Glomerular endothelial cell (primary cell): ENCODE measurements at places on chromosomes 13 and 19.

GRCh38 chr19:45200568-45200967 lies 22.0 kb downstream of the BLOC1S3 start:
- no peak for DNase-seq

DNA sequence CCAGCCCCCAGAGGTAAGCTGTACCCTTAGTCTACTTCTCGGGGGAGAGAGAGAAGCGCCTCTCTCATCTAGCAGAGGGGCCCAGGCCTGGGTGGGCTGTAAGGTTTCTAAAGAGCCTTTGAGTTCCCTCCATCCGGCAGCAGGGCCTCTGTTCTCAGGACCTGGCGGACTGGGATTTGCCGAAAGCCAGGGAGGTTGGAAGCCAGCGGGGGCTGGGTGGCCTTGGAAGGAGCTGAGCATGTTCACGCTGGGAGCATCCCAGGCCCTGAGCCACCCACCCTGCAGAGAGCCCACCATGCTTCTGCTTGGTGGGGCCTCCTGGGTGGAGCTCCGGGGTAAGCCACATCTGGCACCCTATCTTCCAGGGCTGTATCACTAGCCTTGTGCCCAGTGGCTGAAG lies 7.8 kb downstream of the SLC7A10 start:
- DNase-seq: no peak

- DNase-seq: no peak
Observed at GRCh38 chr13:102768909-102769308, 4.7 kb downstream of the TEX30 start.

DNA sequence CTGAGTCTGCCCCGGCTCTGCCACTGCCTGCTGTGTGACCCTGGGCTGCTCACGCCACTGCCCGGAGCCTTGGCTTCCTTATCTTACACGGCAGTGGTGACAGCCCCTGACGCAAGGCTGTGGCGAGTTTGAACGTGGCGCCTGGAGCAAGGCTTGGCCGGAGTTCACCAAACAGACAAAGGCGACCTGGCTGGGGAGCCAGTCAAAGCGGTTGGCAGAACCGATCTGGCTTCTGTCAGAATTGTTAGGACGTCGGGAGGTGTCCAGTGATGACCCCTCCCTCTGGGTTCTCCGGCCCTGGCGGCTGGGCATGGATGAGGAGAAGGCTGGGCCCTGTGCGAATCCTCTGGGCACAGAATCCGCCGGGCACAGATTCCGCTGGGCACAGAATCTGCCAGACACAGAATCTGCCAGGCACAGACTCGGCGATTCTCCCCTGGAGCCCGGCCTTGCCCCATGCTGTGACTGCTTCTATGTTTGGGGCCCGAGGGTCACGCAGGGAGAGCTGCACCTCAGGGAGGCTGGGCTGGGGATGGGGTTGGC lies 11.7 kb upstream of the TMEM255B start:
- DNase-seq: no peak

DNA sequence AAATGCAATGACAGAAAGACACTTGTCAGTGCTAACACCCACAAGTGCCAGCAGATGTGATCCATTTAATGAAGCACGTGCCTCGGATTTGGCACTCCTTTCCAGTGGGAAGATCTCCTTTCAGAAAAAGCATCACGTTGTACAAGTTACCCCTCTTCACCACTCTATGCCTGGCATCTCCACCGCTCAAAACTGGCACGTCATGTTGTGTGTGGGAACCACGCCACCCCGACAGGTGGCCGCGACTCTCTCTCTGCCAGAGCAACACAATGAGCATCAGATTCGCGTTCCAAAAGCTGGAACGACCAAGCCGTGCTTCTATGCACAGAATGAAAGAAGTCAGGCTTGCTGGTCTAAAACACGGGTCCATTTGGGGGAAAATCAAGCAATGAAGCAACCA lies 24.3 kb downstream of the TMTC4 start:
- no peak for DNase-seq

- DNase-seq: no peak
Observed at GRCh38 chr13:44142540-44142867, 231.1 kb upstream of the SERP2 start.

GRCh38 chr13:22839603-22840530 lies 340.9 kb upstream of the SGCG start:
- no peak for DNase-seq

DNA sequence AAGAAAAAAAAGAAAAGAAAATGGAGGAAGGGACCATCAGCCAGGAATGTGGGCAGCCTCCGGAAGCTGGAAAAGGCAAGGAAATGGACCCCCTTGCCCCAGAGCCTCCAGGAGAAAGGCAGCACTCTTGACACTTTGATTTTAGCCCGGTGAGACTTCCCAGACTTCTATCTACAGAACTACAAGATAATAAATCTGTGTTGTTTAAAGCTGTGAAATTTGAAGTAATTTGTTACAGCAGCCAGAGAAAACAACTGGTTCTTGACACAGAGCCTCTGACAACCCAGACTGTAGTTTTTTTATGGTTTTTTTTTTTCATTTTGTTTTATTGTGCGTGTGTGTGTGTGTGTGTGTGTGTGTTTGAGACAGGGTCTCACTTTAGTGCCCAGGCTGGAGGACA lies 7.6 kb downstream of the CTU1 start:
- DNase-seq: no peak

DNA sequence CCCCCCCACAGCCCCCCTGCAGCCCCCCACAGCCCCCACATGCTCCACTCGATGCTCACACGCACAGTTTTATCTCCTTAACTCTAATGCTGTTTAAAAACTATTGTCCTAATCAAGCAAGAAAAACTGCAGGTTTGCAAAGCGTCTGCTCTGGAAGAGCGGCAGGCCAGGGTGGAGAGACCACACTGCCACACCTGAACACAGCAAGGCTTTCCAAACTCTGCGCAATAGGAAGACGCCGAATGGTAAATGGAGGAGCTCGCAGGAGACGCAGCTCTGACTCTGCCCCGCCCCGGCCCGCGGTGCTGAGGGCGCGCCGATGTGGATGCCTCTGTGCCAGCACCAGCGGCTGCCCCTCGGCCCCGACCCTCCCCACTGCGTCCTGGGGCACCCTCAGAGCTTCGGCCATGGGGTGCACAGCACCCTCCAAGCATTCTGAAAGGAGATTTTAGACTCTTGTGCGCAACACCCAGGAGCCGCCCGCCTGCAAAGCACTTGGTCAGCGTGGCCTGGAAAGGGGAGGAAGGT lies 32.4 kb downstream of the RASA3 start:
- no peak for DNase-seq

DNA sequence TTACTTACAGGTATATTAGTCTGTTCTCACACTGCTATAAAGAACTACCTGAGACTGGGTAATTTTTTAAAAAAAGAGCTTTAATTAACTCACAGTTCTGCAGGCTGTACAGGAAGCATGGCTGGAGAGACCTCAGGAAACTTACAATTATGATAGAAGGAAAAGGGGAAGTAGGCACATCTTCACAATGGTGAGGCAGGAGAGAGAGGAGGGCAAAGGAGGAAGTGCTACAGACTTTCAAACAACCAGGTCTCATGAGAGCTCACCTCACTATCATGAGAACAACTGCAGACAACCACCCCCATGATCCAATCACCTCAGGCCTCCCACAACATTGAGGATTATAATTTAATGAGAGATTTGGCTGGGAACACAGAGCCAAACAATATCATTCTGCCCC lies 511.7 kb downstream of the SLITRK6 start:
- DNase-seq: no peak

DNA sequence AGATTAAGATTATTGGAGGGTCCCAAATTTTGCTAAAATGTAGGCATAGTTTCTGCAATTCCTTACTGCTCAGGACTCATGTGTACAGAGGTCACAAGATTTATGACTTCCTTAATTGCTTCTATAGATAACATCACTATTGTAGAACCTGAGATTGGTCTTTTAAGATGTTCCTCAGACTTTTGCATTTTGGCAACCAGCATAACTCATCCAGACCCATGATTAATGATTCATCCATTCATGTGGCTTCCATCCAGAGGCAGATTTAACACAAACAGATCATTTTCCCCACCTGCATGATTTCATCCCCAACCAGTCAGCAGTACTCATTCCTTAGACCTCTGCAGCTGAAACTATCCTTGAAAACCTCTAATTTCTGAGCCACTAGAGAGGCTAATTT lies 34.5 kb upstream of the CEACAM8 start:
- no peak for DNase-seq

DNA sequence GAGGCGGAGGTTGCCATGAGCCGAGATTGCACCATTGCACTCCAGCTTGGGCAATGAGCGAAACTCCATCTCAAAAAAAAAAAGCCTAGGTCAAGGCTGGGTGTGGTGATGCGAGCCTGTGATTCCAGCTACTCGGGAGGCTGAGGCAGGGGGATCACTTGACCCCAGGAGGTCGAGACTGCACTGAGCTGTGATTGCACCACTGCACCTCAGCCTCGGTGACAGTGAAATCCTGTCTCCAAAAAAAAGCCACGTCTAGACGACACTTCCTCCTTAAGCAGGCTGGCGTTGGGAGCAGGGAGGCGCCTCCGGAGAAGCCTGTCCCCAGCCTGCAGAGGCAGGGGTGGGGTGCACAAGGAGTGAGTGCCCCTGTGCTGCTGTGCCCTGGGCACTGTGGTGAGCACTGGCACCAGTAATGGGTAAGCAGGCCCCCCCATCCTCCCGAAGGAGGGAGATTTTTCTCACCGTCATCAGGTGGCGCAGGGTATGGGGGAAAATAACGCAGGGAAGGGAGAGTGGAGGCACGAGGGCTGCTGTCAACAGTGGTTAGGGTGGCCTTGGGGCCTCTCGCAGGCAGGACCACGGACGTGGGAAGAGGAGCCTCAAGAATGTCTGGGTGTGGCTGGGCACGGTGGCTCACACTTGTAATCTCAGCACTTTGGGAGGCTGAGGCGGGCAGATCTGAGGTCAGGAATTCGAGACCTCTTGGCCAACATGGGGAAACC lies 706 bp downstream of the P2RY11 start:
- no peak for DNase-seq

DNA sequence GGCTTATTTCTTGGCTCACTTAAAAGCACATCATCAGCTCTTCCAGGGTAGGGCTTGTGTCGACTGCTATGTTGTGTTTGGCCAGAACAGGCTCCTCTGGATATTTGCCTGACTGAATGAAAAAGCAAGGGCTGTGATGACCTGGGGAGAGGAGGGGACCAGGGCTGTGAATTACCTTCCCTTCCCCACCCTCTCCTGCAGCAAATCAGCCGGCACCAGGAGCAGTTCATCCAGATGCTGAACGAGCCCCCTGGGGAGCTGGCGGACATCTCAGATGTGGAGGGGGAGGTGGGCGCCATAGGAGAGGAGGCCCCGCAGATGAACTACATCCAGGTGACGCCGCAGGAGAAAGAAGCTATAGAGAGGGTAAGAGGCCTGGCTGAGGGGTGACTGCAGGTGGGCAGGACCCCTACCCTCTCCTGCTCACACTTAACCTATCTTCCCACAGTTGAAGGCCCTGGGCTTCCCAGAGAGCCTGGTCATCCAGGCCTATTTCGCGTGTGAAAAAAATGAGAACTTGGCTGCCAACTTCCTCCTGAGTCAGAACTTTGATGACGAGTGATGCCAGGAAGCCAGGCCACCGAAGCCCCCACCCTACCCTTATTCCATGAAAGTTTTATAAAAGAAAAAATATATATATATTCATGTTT lies 4.4 kb downstream of the GADD45GIP1 start:
- DNase-seq: peak; percentile 66

GRCh38 chr13:30163441-30163840 lies 143.9 kb downstream of the KATNAL1 start:
- no peak for DNase-seq

- no peak for DNase-seq
Observed at GRCh38 chr19:47341734-47342133, 7.4 kb upstream of the DHX34 start.

- no peak for DNase-seq
Observed at GRCh38 chr19:31057476-31057875, 291.8 kb downstream of the TSHZ3 start.

- no peak for DNase-seq
Observed at GRCh38 chr13:109154966-109155761, 525.8 kb downstream of the MYO16 start.

DNA sequence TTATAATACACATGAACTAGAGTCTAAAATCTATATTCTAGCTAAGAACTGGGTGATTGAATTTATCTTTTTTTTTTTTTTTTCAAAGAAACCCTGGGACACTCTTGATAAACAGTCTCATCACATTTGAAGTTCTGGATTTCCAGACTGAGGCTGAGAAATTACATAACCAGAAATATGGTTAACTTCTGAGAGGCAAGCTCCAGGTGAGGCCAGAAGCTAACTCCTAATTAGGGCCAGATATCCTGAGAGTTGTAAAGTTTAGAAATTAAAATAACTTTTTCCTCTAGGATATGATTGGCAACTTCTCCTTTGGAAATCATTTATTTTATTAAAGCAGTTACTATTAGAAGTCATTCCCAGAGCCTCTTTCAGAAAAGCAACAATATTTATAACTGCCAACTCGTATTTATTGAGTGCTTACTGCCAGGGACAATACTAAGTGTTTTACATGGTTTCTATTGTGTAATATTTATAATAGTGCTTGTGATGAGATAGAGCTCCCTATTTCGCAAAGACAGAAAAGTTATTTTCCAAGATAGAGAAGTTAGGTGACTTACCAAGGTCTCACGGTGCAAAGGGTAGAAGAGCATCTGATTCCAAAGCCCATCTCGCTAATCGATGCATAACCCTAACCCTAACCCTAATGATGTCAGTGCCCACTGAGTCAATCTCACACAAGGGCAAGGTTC lies 187.7 kb downstream of the DCT start:
- DNase-seq: no peak

GRCh38 chr19:30584090-30584489 lies 211.9 kb downstream of the ZNF536 start:
- DNase-seq: no peak

GRCh38 chr13:26568132-26568815 lies 10.8 kb downstream of the WASF3 start:
- DNase-seq: no peak

DNA sequence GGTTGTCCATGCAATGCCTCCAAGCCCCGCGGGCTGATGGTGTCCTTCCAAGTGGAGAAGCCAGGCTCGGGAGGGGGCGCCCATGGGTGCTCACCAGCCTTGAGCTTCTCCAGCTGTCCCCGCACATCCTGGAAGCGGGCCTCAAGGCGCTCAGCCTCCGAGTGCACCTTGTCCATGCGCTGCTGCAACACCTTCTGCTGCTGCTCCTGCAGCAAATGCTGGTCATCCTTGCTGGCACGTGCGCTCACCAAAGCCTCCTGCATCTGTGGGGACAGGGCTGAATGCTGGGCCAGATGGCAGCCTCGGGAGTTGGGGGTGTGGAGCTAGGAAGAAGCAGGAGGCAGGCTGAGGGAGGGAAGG lies 22.8 kb upstream of the EMP3 start:
- no peak for DNase-seq
